Posterior cingulate gyrus (tissue), 11 donors: ENCODE measurements at places on chromosomes 11 and 22.

DNA sequence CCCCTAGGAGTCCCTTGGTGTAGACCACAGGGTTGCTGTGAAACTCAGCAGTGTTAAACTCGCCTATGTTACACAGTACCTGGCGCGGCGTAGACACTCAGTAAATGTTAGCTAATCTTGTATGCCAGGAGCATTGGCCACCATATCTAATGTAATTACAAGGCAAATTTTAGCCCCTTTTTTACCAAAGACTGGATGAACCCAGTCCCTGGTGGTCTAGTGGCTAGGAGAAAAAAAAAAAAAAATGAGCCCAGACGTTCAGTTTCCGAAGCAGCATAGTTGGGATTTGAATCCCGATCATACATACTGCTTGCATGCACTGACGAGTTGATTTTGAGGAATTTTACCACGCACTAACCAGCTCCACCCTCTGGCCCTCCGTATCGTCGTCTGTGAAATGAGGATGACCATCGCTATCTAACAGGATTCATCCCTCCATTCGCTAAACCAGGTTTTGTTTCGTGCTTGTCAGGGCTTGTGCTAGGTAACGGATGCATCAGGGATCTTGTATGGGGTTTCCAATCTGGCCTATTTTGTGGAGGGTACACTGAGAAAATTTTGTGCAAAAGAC lies 688 bp downstream of the PTS start:
- DNase-seq = no peak

- DNase-seq = no peak
Measured at GRCh38 chr11:106156290-106156937, 79.0 kb downstream of the AASDHPPT start.

GRCh38 chr22:24947881-24948280 lies 1.4 kb upstream of the LHFPL7 start:
- no peak for DNase-seq

GRCh38 chr11:34516247-34517040 lies 2.9 kb upstream of the ELF5 start:
- no peak for DNase-seq

- DNase-seq = no peak
Measured at GRCh38 chr11:118264569-118265465, 720 bp upstream of the MPZL2 start.

DNA sequence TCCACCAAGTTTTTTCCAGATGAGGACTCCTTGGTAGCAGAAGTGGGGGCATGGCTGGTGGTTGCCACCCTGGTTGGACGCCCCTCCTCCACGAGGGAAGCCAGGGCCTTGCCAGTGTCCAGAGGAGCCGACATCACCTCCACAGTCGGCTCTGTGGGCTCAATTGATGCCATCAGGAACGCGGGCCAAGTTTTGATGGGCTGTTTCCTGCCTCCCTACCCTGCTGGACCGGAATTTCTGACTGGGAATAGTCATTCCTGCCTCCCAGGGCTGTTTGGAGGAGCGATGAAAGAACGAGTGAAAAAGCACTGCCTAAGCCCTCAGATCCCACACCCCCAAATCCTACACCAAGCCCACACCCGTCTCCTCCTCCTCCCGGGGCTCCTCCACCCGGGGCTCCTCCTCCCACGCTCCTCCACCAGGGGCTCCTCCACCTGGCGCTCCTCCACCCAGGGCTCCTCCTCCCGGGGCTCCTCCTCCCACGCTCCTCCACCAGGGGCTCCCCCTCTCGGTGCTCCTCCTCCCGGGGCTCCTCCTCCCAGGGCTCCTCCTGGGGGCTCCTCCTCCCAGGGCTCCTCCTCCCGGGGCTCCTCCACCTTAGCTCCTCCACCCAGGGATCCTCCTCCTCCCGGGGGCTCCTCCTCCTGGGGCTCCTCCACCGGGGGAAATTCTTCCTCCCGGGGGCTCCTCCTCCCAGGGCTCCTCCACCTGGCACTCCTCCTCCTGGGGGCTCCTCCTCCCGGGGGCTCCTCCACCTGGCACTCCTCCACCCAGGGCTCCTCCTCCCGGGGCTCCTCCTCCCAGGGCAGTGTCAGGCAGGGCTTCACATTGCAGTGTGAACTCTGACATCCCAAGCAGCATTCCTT lies 10.0 kb upstream of the PRR5 start:
- DNase-seq = no peak

GRCh38 chr11:97965849-97966646 lies 1054.7 kb upstream of the CNTN5 start:
- DNase-seq = no peak

DNA sequence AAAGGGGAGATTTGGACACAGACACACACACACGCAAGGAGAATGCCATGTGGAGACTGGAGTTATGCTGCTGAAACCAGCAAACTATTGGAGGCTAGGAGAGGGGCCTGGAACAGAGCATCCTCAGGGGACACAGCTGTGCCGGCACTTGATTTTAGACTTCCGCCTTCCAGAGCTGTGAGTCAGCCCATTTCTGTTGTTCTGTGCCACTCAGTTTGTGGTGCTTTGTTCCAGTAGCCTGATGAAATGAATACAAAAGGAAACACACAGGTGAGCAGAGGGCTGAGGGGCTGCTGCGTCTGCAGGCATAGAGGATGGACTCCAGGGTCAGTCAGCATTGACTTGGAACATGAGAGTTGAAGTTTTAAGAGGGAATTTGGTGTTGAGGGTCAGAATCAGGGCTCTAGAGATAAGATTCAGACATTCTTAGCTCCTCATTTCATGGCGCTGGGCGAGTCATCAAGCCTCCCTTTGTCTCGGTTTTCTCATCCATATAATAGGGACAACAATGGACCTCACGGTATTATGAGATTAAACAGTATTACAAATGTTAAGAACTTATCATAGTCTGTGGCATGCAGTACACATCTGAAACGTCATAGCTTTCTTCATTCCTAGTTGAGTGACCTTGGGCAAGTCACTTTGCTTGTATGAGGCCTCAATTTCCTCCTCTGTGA lies 191.0 kb downstream of the MIAT start:
- no peak for DNase-seq

GRCh38 chr11:2466869-2467694 lies 22.3 kb downstream of the KCNQ1 start:
- no peak for DNase-seq

DNA sequence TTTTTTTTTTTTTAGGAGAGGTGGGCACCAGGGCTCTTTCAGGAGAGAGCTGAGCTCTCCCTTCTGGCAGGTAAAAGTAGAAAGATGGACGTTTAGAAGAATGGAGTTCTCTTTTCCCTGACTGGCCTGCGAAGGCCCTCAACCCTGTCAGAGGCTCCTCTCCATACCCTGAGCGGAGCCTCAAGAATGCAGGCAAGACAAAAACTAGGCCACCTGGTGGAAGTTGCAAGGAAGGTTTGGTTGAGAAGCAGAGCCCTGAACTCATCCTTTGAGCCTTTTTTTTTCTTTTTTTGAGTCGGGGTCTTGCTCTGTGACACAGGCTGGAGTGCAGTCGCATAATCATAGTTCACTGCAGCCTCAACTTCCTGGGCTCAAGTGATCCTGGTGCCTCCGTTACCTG lies 1.4 kb downstream of the OTOG start:
- no peak for DNase-seq

- no peak for DNase-seq
Measured at GRCh38 chr11:115581871-115582639, 77.8 kb upstream of the CADM1 start.

DNA sequence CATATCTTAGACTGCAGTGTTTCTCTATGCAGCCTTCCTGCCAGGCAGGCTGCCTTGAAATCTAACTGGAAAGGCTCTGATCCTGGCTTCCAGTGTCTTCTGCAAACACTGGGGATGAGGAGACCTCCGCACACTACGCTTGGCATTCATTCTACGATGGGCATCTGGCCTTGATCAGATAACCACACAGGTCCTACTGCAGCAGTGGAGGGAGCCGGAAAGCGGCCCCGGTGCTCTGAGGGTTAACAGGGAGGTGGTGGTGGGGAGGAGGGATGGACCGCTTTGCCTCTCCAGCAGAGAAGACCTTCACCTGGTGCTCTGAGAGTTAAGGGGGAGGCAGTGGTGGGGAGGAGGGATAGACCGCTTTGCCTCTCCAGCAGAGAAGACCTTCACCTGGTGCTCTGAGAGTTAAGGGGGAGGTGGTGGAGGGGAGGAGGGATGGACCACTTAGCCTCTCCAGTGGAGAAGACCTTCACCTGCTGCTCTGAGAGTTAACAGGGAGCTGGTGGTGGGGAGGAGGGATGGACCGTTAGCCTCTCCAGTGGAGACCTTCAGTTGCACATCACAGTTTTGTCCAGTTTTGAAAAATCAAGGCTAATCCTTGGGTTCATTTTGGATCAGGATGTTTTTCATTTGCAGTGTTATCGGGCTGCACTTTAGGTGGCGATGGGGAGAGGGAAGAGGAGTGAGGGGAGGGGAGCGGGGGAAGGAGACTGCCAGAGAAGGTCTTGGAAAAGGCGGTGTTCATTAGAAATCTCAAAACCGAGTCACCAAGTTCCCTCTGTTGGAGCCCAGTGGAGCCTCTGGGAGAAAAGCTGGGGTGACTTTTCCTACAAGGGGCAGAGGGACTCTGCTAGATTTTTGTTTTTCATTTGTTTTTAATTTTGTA lies 5.6 kb downstream of the GAL start:
- no peak for DNase-seq
